ENCODE measurements at places on chromosomes 1 and 21.

DNA sequence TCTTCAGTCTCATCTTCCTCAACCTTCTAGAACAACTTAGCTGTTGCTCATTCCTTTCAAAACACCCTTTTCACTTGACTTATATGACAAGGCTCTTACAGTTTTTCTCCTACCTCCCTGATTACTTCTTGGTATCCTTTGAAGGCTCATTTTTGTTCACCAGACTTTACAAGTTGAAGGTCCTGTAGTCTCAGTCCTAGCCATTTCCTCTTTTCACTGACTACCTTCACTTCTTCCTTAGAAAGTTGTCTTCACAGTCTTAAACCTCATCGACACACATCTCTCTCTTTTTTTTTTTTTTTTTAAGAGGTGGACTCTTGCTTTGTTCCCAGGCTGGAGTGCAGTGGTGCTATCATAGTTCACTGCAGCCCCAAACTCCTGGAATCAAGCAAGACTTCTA lies 6.6 kb upstream of the TP53BP2 start:
- no peak for DNase-seq

DNA sequence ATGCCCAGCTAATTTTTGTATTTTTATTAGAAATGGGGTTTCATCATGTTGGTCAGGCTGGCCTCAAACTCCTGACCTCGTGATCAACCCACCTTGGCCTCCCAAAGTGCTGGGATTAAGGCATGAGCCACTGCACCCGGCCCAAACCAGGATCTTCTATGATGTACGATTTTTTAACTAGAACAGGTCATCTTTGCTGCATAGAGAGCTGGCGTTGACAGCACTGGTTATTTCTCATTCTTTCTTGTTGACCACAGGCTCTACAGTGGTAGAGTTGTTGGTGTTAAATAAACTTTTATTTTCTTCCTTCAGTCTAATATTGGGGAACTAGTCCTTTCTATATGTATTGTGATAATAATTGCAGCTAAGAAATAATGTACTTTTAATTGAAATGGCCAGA lies 3.8 kb upstream of the MAB21L3 start:
- DNase-seq = no peak

DNA sequence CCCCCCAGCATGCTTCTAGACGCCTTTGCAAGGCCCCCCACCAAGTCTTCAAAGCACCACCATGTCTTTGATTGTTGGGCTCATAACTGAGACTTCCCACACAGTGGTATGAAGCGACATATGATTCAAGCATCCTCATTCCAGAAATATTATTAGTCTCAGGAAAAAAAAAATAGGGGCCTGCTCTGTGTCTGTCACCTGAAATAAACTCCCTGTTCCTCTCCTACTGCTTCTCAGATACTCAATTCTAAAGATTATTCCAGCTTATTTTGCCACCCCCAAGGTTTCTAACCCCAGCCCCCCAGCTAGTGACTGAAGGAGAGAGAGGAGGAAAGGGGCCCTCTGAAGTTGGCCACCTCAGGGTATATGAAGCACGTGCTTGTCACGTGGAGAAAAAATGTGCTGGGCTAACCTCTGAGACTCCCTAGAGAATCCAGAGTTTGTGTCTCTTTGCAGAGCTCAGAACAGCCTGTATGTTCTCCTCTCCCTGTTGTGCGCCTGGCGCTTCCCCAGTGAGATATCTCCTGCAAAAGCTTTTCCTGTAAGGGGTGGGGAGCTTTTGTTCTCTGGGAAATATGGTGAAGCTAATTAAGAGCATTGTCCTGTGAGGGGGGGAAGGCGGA lies 35.9 kb upstream of the RASAL2 start:
- DNase-seq = no peak

GRCh38 chr1:194358208-194358581 lies 1171.8 kb upstream of the B3GALT2 start:
- DNase-seq = no peak

GRCh38 chr1:151542710-151543129 lies 2.6 kb downstream of the TUFT1 start:
- DNase-seq = no peak

DNA sequence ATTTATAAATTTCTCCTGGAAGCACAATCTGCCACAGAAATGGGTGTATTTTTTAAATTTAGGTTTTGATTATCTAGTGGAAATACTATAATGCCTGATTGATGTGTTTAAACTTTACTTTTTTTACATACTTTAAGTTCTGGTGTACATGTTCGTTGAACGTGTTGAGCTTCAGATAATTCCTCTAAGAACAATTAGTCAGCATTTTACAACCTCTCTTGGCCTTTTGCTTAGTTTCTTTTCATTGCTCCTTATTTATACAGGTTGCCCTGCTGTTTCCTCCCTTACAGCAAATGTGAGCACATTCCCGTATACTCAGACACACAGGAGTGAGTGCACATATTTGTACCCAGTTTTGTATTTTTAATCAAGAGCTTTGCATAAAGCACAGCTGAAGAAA lies 1038.9 kb downstream of the BRINP3 start:
- no peak for DNase-seq

DNA sequence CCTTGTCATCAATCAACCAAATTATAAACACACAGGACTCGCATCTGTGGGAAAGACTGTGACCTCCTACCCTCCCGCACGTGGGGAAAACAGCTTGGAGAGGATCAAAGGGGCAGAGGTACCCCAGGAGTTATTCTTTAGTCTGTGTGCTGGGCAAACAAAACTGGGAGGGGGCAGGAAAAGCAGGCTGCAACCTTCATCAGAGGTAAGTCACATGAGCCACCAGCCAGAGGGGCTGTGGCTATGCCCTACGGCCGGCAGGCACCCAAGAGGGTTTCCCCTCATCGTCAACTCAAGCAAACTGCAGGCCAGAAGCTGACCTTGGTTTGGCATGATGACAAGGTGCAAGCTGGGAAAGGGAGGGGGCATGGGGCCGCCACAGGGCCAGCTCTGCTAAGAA lies 12.5 kb downstream of the SMIM12 start:
- DNase-seq = no peak

DNA sequence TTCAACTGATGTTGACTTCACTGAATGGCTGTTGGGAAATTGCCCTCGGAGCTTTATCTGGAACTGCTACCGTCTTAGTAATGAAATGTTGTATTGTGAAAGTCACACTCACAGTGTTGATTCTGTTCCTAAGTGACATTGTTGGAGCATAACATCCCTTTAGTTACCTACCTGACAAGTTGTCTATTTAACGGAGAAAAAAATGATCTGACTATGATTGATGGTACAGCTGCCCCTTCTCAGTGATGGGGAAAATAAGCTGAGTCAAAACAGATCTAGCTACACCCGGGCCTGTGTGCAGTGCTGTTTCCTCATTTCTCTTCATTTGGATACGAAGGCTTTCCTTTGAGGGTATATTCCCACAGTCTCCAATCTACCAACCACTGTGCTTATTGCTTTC lies 472.3 kb upstream of the BRINP3 start:
- no peak for DNase-seq

DNA sequence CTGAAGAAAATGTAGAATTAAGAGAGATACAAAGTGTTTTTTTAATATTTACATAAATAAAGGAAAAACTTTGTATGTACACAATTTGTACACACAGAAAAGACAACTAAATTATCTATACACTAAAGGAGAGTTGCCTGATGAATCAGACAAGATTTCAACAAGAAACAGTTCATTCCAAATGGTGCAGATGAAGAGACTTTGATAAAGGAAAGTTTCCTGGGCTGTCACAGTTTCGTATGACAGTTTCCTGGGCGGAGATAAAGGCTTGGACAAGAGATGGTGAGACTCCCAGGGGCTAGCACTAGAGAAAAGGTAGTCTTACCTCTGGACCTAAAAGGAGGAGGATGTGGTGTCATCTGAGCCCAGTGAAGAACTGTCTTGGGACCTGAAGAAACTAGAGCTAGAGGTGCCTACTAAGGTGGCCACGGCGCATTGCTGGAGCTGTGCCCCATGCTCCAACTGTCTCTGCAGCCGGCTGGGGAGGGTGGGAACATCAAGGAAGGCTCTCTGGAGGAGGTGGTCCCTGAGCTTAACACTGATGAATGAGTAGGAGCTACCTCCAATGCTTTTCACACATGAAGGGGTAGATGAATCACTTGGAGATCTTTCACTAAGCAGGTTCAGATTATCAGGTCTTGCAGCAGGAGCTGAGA lies 32.2 kb downstream of the ETS2 start:
- no peak for DNase-seq

GRCh38 chr1:108590441-108590840 lies 30.5 kb downstream of the EEIG2 start:
- no peak for DNase-seq

GRCh38 chr1:29306471-29307140 lies 70.3 kb downstream of the PTPRU start:
- no peak for DNase-seq

DNA sequence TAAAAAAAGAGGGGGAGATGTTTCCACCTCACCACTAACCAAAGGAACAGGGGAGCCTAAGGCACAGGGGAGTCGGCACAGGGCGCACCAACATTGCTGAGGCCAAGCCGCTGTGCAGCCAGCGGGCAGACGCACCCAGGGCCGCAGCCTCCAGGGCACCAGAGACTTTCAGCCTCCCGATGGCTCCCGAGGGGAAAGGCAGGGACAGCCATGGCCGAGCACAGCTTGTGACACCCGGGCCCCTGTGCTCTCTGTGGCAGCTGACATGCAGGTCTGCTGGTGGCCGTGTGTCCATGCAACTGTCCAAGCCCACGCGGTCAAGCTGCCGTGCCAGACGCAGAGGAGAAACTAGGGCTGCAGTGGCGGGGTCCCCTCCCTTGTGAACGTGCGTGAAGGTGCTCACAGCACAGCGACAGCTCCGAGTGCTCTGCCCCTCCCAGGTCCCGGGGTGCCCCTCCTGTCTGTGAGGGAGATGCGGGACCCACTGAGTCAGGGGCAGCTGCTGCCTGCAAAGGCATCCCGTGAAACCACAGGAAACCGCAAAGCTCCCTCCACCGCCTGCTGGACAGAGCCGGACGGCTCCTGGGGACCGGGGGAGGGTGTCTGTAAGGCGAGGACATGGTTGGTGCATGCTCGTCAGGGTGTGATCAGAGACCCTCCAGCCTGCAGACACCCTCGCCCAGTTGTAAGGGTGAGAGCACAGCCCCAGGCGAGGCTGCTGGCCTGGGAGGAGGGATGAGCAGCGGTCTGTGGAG lies 2.5 kb downstream of the KRTAP10-11 start:
- DNase-seq = no peak

DNA sequence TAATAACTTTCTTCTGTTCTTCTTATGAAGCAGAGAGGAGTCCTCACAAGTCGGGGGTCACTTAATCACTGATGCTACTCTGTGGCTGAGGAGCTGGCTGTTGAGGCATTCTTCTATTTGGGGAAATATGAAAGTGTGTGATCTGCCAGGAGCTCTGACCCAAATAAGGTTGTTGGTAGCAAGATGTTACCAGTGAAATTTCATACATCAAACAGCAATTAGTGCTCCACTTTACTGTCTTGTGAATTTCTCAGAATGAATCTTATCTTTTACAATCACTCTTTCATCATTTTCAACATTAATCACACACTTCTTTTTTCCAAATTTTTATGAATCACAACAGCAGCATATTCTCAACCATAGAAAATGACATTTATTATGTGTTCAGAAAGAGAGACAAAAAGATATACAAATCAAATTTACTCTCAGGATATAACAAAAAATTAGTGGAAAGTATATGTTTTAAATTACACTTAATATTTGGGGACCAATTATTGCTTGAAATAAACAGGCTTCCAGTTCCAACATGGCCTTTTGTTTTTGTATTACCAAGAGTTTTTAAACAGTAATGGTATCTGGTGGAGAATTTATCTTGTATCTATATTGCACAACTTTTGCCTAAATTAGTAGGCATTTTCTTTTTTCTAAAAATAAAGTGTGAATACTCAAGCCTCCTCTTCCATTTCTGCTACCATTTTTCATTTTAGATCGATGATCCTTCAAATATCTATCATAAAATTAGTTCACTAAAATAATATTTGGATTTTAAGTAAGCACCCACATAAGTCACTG lies 9.6 kb downstream of the PTGER3 start:
- no peak for DNase-seq

DNA sequence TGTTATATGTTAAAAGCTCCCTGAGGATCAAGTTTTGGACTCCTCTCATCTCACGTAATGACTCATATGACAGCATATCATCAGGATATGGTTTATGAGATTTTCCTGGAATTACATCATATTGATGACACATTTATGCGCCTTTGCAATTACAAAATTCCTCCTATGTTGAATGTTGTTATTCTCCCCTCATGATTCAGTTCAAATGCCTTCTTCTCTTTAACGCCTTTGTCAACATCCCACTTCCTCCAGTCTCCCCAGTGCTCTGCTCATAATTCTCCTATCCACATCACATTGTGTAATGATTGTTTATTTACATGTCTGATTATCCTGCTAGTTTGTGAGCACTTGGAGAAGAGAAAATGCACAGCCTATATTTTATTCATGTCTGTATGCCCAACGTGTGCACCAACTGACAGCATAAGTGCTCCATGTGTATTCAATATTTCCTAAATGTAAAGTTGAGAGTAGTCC lies 80.9 kb upstream of the BACH1 start:
- no peak for DNase-seq

DNA sequence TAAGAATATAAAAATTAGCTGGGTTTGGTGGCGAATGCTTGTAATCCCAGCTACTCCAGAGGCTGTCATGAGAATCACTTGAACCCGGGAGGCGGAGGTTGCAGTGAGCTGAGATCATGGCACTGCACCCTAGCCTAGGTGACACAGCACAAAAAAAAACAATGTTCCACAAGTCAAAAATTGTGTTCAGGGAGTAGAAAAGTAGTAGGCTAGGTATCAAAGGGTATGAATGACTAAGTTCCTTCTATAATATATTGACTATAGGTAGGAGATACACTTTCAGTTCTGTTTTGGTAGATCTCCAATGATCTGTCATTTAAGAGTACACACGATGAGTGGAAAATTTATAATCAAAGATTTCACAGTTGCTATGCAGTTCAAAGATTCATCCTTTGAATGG lies 16.7 kb downstream of the USP48 start:
- no peak for DNase-seq

DNA sequence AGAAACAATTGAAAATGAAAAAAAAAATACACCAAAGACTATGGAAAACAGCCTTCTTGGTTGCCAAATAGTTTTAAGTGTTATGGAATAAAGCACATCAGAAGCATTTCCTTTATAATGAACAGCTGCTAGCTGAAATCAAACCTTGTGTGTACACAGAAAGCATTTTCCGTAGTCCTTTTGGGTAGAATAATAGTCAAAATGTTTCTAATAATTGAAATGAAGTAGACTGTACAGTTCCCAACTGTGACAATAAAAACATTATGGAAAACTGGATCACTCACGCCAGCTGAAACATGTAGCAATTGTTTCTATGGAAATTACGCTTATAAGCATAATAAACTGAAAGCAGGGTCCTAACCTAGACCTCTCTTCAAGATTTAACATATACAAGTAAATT lies 856.3 kb upstream of the B3GALT2 start:
- DNase-seq = no peak

- DNase-seq = no peak
Observed at GRCh38 chr1:244350027-244350426, 101.7 kb downstream of the ADSS2 start.

GRCh38 chr1:150574260-150575071 lies 4.9 kb downstream of the MCL1 start:
- DNase-seq = no peak

Data from activated naive CD4-positive, alpha-beta T cell treated with Interleukin-2 at 50 U/mL for 16 hours (primary cell).